T-helper 2 cell treated with Interferon-gamma antibody and Interleukin-4, amounts not matched to agents 5 μg/mL and 100 μg/mL, for 36 hours (primary cell): ENCODE measurements at places on chromosomes 11 and 22.

DNA sequence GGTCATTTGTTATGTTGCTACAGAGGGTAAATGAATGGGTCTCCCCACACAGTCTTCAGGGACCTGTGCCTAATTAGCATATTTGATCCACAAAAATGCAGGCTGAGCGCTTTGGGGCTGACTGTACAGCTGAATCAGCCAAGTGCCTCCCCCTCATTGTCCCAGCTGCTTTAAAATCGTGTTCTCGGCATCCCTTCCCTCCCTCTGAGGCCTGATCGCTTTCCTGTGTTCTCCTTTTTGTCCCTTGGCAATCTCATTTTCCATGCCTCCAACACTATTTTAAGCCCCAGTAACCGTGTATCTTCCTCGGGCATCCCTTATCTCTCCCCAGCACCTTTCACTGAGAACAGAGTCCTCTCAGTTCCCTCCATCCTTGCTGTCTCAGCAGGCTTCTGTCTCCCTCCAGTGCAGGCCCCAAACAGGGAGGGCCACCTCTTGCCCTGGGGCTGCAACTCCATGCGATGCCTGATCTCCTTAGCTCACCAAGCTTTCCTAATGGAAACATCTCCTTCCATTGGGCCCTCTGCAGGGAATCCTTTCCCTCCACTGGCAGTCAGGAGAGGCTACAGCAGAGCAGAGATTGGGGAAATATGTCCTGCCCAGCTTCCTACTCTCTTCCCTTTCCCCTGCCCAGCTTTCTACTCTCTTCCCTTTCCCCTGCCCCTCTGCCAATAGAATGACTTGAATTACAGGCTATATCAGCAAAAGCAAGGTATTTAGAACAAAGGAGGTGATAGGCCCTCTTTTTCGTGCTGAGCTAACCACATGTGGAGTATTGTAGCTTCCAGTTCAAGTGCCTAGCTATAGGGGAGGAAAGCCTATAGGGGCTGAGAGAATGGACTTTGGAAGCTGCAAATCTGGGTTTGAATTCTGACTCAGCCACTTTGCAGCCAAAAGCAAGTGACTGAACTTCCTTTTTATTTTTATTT lies 13.8 kb downstream of the UQCR10 start:
- no peak for DNase-seq

DNA sequence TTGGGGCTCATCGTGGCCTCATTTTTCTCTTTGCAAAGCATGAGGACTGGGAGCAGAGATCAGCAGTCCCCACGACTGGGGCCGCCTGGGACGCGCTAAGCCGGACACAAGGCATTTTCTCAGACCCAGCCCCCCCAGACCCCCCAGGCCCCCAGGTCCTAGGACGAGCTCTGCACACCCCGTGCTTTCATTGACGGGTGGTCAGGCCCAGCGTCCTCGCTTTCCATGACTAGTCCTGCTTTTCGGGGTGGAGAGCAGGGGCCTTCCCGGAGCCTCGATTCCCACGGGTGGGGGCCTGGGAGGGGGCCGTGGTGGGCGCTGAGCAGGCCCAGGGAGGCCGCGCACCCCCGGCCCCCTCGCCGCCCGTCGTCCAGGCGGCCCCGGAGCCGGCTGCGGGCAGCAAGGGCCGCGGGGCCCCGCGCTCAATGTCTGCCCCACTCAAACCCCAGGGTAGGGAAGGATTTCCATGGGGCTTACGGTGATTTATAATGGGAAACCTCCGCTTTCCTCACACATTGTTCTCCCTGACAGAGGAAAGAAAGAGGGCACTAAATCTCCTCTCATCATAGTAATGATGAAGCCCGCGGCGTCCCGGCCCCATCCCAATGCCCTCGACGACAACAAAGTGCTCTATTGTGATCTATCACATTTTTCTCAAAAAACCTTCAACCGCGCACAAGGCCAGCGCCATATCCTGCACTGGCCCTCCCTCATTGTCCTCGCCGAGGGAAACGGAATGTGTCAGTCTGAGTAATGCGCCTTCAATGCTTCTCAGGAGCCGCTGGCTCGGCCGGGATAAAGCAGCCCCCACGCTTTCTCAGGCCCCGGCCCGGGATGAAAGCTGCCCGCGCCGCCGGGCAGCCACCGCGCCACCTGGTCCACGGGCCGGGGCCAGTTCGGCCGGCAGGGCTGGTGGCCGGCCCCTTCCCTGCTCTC lies 10.4 kb upstream of the LINC01488 start:
- DNase-seq, result no peak

- DNase-seq, result no peak
These were observed 1.3 kb upstream of the SEC14L3 start for GRCh38 chr22:30472994-30473720.

GRCh38 chr22:41229730-41230400 lies 10.9 kb downstream of the CHADL start:
- no peak for DNase-seq

DNA sequence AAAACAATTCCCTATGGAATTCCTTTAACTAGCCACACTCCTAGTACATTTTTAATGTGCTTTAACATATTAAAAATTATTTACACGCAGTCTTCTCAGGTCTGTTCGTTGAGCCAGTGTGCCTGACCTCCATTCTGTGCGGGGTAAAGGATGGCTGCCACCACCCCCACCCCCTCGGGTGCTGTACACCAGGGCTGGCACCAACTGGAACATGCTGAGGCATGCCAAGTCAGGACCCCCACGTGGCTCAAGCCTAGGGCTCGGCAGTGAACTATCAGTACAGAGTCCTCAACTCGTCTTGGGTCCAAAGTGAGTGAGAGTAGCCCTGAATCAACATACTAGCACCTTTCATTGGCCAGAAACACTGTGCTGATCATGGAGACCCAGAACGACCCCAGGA lies 32.5 kb upstream of the PHF21B start:
- DNase-seq, result no peak
